ENCODE measurements at places on chromosomes 6 and 20.

- DNase-seq: no peak
These were observed 32.2 kb upstream of the TULP1 start for GRCh38 chr6:35544769-35545361.

DNA sequence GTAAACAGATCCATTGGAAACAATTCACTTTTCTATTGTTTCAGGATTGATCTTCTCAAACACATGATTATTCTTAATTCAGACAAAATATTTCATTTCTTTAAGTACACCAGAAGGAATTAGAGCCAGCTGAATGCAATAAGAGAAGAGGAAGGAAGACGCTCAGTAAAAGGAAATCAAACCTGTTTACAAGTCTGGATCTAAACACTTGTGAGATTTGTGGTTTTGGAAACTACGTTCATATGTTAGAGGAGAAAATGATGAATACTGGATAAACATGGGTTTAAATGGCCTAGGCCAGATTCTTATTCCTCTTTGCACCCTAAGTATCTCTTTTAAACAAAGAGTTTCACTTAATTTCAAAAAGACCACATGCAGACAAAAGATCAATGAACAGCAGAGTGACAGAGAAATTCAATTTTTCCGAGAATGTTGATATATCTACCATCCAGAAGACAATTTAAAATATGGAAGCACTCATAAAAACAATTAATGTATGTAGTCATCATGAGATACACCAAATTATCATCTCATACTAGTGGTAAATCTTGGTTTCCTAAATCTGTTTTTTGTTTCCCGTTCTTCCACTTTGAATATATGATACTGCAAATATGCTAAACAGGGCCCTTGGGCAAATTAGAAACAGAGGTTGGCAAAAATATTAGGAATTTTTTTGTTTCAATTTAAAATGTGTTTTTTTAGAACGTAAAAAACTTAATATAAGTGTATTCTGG lies 703.5 kb upstream of the CITED2 start:
- peak; percentile 75 for DNase-seq

DNA sequence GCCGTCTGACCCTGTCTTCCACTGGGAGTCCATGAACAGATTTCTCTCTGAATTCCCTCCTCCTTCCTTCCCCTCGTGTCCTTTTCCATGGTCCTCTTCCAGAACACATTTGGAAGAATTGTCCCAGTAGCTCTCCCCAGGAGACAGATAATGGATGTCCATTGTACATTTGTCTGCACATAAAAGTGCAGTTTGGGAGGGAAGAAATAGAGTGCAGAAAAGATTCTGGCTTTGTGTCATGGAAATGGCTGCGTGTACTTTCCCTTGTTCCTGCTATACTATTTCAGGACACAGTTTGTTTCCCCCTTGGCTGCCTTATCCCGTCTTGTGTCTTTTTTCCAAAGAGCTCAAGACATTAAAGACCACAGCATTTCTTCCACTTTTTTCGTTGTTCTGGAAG lies 127.6 kb downstream of the SYNDIG1 start:
- DNase-seq: no peak

DNA sequence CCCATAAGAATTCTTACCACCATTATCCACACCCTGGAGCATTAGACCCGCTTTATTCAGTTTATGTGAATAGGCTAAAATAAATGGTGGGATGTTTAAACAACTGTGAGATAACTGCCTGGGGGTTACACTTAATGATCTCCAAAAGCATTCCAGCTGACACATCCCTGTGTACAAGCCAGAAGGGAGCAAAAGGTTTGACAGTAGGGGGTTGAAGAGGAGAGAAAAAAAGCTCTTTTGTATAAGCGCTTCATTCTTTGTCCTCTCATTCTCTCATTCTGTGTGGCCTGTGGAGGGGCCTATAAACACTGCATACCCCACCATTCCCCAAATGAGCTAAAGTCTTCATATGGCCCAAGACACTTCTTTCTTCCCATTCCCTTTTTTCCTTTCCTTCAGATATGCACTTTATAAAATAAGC lies 30.8 kb upstream of the COL21A1 start:
- DNase-seq: peak; percentile 81

GRCh38 chr20:47606983-47607613 lies 105.4 kb downstream of the NCOA3 start:
- DNase-seq: no peak

DNA sequence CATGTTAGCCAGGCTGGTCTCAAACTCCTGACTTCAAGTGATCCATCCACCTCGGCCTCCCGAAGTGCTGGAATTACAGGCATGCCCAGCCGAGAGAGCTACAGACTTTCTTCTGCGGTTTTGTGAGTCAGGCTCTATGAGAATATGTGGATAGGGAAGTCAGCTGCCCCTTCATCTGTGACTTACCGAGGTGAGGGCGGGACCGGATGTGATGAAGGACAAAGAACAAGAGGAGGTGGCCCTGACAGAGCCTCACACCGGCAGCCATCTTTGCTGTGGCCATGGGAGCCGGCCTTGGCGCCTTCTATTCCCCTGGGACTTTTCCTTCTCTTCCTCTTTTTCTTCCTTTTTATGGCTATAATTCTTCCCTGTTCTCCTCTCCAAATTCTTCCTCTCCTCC lies 67.0 kb downstream of the IYD start:
- DNase-seq: no peak

DNA sequence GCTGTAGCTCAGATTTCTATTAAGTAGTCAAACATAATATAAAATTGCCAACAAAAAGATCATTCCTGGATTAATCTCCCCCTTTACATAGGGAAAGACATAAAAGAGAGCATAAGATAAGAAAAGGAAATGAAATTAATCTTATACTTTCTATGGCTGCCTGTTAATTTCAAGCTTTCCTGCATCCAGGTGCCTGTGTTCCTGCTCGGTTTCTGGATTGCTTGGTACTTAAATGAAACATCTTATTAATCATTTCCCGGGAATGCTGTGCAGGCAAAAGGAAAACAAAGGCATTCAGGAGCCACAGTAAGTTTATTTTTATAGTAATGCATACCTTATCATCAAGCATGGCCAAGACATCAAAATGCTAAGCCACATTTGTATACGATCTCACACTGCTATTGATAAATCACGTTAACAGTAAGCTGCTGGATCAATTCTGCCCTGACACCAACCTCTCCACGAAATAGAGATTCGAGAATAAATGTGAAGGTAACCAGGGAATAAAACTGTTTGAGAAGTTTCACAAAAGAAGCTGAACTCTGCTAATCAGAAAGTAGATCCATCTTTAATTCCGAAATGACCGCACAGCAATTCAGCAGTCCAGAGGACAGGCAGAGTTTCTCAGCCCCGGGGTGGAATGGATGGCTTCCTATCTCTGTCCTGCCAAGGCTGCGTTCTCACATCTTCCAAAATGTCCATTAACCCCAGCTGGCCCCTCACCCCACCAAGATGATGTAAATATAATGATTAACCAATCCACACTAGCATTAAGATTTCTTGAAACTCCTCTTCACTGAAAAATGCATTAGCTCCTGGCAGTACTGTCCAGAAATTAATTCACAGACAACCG lies 32.6 kb upstream of the APCDD1L start:
- no peak for DNase-seq

DNA sequence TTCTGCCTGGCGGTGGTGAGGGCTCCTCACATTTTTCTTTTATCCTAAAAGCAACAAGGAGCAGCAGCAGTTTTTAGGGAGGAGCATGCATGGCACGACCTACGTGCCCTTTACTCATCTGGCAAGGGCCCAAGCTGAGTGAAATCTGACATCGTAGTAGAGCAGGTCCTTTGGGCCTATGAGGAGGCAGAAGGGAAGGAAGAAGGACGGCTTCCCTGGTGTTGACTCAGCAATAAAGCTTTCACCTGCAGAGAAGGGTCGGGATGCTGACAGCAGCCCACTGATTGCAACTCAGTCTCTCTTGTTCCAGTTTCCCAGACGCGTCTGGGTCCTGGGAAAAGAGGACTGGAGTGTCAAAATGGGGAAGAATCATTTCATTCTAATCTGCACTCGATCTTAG lies 409.1 kb upstream of the AGPAT4 start:
- DNase-seq: no peak

DNA sequence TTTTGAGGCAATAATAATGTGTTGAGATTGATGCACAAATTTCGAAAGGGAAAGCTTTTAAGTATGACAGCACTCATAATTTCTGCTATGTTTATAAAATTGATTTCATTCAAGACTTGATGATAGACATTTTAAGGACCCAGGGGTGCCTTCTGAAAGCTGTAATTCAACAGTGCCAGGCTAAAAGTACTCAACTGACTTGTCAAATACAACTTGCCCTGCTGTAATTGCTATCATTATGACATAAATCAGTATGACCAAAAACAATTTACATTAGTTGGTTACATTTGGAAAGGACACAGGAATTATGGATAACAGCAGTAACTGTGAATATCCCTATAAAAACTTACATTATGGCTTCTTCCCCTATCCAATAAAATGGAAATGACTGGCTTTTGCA lies 178.9 kb downstream of the MMUT start:
- no peak for DNase-seq

DNA sequence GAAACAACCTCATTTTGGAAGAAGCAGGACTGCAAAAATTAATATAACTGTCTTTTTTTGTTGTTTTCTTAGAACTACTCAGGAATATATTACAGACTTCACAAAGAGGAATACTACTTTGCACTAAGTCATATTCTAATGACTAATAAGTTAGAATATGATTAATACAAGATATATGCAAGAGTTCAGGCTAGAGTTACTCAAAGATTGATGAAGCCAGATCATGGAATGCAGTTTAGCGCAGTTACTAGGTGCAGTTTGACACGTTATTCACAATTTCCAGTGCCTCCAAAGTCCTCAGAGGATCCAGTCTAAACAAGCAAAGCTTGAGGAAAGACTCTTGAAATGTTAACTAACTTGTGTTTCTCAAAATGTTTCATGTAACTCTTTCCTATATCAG lies 1.2 kb upstream of the MYCT1 start:
- DNase-seq: no peak

GRCh38 chr20:61130156-61130555 lies 121.9 kb upstream of the CDH4 start:
- no peak for DNase-seq

DNA sequence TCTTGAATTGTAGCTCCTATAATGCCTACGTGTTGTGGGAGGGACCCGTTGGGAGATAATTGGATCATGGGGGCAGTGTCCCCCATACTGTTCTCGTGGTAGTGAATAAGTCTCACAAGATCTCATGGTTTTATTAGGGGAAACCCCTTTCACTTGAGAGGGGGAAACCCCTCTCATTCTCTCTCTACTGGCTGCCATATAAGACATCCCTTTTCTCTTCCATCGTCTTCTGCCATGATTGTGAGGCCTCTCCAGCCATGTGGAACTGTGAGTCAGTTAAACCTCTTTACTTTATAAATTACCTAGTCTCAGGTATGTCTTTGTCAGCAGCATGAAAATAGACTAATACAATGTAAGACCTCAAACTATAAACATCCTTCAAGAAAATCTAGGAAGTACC lies 23.1 kb downstream of the PAQR8 start:
- DNase-seq: no peak

GRCh38 chr20:3374296-3374695 lies 33.2 kb downstream of the DNAAF9 start:
- peak; percentile 73 for DNase-seq

DNA sequence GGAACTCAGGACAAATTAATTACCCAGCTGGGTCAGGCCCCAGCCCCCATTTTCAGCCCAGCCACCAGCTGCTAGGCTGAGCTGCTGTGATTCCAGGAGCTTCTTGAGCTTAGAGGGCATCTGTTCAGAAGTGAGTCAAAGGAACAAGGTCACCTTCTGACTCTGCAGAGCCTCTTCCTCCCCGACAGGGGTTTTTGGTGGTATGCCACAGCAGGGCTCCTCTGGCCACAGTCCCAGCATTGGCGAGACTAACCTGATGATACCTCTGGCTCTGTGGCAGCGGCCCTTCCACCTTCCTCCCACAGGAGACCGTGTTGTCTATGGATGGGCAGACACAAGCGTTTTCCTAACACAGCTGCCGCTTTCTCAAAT lies 39.7 kb downstream of the ZC3H12D start:
- no peak for DNase-seq

- DNase-seq: no peak
These were observed 339.0 kb upstream of the CITED2 start for GRCh38 chr6:139713424-139713823.

DNA sequence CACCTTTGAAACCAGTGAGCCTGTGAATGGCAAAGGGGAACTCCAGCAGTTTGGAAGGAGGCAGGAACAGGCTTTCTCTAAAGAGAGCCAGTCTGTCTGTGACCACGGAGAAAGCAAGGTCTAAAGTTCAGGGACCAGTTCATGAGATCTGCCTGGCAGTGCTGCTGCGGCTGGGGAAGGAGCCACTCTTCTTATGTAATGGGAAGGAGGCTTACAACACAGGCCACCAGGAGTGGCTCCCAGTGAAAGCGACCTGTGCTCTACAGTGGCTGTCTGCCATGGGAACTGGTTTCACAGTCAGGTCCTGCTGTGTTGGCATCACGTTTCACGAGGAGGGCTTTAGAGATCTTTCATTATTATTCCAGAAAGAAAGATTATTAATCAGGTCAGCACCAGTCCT lies 291.9 kb upstream of the PRDM1 start:
- DNase-seq: no peak

GRCh38 chr6:31362751-31363150 lies 5.8 kb upstream of the HLA-B start:
- DNase-seq: no peak

GRCh38 chr6:129491436-129491835 lies 218.5 kb downstream of the ARHGAP18 start:
- DNase-seq: no peak

DNA sequence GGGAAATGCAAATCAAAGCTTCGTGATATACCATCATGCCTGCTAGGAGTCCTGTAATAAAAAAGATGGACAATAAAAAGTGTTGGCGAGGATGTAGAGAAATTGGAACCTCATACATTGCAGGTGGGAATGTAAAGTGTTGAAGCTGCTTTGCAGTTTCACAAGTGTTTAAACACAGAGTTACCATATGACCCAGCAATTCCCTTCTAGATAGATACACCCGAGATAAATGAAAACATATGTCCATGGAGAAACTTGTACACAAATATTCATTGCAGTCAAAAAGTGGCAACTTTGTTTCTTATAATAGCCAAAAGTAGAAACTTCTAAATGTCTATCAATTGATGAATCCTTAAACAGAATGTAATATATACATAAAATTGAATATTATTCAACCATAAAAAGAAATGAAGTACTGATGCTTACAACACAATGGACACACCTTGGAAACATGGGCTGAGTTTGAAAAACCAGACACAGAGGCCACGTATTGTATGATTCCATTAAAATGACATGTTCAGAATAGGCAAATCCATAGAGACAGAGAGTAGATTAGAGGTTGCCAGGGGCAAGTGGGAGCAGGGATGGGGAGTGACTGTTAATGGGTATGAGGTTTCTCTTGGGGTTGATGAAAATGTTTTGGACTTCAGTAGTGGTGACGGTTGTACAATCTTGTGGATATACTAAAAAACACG lies 20.8 kb upstream of the ERVFRD-1 start:
- no peak for DNase-seq

Data from skin of body (tissue), 3 donors.